ENCODE measurements at places on chromosomes 4 and X.

DNA sequence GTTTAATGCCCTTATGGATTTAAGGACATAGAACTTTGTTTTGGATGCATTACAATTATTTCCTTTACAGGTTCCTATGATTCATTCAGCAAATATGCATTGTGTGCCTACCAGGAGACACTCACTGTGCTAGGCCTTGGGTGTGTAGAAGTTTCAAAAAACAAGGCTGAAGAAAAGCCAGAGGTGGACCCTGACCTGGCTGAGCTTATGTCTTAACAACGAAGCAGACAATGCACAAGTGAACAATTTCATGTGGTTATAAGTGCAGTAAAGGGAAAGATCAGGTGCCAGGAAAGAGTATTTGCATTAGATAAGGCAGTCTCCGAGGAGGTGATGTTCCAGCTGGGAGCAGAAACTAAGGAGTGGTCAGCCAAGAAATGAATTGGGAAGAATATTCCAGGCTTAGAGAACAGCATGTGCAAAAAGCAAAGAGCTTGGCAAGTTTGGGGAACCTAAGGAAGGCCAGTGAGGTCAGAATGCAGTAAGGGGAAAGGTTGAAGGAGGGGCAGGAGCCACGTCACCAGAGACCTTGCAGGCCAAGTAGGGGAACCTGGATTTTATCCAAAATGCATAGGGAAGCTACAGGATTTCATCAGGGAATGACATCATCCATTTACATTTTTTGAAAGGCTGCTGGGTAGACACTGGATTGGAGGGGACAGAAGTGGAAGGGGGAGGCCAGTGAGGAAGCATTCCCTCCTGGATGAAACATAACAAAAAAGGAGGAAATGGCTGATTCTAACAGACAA, 193.6 kb downstream of the SOWAHB start:
- no peak for DNase-seq

DNA sequence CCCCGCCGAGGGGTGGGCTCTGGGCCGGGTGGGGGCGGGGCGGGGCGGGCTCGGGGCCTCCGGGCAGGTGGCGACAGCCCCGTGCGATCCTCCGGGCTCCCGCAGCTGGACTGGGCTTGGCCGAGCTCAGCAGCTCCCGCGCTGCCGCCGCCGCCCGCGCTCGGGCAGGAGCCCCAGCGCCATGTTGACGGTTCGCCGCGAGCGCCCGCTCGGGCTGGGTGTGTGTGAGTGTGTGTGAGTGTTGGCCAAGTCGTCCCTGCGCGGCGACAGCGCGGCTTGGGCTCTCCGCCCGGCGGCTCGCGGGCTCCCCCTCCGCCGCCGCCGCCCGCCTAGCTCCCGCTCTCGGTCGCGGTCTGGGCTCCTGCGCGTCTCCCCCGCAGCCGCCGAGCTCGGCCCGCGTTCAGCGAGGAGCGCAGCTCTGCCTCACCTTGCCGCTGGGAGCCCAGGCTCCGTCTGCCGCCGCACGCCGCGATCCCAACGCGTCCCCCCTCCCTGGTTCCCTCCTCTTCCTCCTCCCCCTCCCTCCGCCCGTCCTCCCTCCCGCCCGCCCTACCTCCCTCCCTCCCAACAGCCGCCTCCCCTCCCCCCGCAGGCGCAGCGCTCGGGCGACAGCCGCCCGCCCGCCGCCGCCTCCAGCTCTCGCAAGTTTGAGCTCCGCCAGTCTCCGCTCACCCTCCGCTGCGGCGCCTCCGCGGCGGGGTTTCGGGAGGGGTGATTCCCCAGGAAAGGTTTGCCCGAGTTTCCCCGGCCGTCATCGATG, at the start of gene BCOR:
Gene BCOR (minus strand): TSS at position 455 of the 760 bp plus-strand sequence. CDS start 20,029 bp downstream, outside the sequence.
- DNase-seq: peak; percentile 35

DNA sequence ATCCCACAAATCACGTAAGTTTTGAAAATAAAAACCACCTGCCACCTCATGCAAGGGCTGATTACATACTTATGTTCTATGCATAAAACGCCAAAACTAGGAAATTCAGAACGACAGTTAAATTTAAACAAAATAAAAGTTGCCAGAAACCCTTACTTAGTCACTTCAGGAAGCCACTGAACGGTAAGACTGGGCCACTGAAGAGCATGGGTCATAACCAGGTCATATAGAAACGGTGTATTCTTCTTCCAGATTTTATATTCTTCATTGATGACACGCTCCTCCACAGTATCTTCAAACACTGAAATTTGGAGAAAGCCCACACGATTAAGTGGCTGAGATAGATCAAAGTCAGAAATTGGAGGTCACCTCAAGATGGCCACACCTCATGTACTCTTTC, 1.2 kb downstream of the RBBP7 start:
- DNase-seq: no peak

GRCh38 chrX:117568238-117568637, 548.4 kb downstream of the KLHL13 start:
- DNase-seq: no peak
